ENCODE measurements at places on chromosomes 12 and 14. TPM values are rescaled to one million over a fixed set of nuclear protein-coding genes. Genes with fewer than 3 reads are reported as not detected.

DNA sequence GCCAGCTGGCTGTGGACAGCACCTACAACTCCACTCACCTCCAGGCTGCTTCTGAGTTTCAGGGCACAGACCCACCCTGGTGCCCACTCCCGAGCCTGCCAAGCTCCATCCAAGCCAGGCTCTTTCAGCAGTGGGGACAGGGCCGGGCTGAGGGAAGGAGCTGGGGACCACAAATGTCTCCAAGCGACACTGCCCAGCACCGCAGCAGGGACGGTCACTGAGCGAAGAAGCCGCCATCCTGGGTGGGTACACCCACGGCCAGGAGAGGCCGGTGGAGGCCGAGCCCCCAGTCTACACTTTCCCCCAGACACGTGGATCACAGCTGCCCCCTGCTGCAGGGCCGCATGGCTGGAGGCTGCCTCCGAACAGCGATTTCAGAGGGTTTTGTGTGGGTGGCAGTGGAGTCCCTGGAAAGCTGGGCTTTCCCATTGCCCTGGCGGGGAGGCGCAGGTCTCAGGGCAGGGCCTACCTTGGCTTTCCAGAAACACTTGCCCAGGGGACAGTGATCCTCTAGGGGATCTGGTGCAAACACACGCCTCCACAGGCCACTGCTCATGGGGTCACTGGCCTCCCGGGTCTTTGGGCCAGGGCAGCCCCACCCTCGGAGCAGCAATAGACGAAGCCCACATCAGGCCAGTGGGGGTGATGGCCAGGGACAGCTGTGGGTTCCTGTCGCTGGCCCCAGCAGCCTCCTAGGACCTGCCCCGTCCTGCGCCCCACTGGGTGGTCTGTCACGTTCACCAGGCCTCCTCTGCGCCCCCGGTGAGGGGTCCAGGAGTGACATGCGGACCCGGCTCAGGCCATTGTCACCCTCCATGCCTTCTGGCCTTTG lies 1.2 kb upstream of the GPR132 start:
- H3K36me3 ChIP-seq: no peaks in the 10 kb centered on the region
- no peaks in the 10 kb centered on the region for H3K27me3 ChIP-seq
- no peak overlapping the region for H3K4me3 ChIP-seq
- H3K4me1 ChIP-seq: no peaks in the 10 kb centered on the region
- DNase-seq: no peak
- H3K27ac ChIP-seq: no peak overlapping the region

The ASIC1 gene
- total RNA-seq: not detected

- no peak overlapping the region for H3K4me3 ChIP-seq
- H3K4me1 ChIP-seq: no peaks in the 10 kb centered on the region
Measured at GRCh38 chr12:122215771-122216170, 10.1 kb downstream of the DIABLO start.

The ITGA7 gene
- total RNA-seq: 100 TPM

The C12orf56 gene
- not detected for total RNA-seq

The CLEC1A gene
- total RNA-seq: 2.2 TPM

The COPS7A gene
- total RNA-seq: 112 TPM

GRCh38 chr14:90406384-90406798 lies 9.6 kb downstream of the CALM1 start:
- DNase-seq: no peak
- H3K36me3 ChIP-seq: no peaks in the 10 kb centered on the region
- peak overlapping the region; percentile 73 for H3K27ac ChIP-seq
- H3K4me3 ChIP-seq: no peak overlapping the region
- peaks cover 52% of the 10 kb centered on the region for H3K4me1 ChIP-seq
- no peaks in the 10 kb centered on the region for H3K27me3 ChIP-seq

The KCNC2 gene
- not detected for total RNA-seq

The GPR137C gene
- total RNA-seq: not detected

- no peaks in the 10 kb centered on the region for H3K4me1 ChIP-seq
- H3K4me3 ChIP-seq: no peak overlapping the region
- H3K36me3 ChIP-seq: no peaks in the 10 kb centered on the region
- H3K27me3 ChIP-seq: no peaks in the 10 kb centered on the region
- no peak overlapping the region for H3K27ac ChIP-seq
- DNase-seq: no peak
Measured at GRCh38 chr12:78799649-78800048, 64.9 kb upstream of the SYT1 start.

The DCTN2 gene
- 265 TPM for total RNA-seq

DNA sequence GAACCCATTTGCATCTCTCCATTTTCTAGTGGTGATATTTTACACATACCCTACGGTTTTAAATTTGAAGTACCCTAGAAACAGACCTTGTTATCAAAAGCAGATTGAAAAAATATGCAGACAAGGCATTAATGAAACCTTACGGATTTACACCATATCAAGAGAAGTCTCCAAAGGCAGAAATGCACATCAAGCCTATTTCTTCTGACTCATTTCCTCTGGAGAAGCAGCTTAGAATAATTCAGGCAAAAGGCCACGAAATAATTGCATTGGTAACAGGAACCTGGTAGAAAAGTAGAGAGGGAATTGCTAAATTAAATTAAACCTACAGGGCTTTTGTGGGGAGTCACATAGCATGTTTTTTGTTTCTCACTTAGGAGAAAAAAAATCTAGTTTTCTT lies 34.7 kb downstream of the KICS2 start:
- no peaks in the 10 kb centered on the region for H3K4me1 ChIP-seq
- no peak overlapping the region for H3K27ac ChIP-seq
- no peaks in the 10 kb centered on the region for H3K27me3 ChIP-seq
